Keratinocyte (primary cell): ENCODE measurements at places on chromosomes 2 and 18.

DNA sequence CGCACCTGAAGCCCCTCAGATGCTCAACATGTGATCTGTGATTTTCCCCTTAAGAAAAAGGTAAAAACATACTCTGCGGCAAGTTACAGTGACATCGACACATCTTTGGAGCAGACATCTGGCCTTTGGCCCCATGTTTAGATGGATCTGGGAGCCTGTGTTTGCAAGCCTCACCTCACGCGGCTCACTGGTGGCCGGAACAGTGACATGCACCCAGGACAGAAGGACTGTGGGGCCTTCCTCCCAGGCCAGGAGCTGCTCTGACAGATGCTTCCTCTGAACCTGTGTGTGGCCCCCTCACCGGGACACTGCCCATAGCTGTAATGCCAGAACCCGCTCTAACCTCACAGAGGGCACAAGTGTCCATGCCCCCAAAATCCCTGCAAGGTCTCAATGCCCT is 13.1 kb downstream of the PASK start:
- no peak for DNase-seq
- no peak overlapping the region for H3K27ac ChIP-seq
- no peaks in the 10 kb centered on the region for H3K4me1 ChIP-seq
- H3K36me3 ChIP-seq = peaks cover 2% of the 10 kb centered on the region
- H3K4me3 ChIP-seq = no peak overlapping the region

- no peaks in the 10 kb centered on the region for H3K4me1 ChIP-seq
- H3K4me3 ChIP-seq = no peak overlapping the region
- DNase-seq = no peak
- no peaks in the 10 kb centered on the region for H3K36me3 ChIP-seq
- no peaks in the 10 kb centered on the region for H3K27me3 ChIP-seq
Measured at GRCh38 chr2:161112908-161113307, 47.3 kb upstream of the TANK start.

GRCh38 chr18:46720521-46720920 is 36.3 kb downstream of the ST8SIA5 start:
- H3K36me3 ChIP-seq = no peaks in the 10 kb centered on the region
- DNase-seq = no peak
- H3K4me3 ChIP-seq = no peak overlapping the region
- H3K4me1 ChIP-seq = no peaks in the 10 kb centered on the region

GRCh38 chr18:58646334-58646862 is 17.5 kb upstream of the ALPK2 start:
- peaks cover 5% of the 10 kb centered on the region for H3K4me1 ChIP-seq
- no peaks in the 10 kb centered on the region for H3K27me3 ChIP-seq
- H3K36me3 ChIP-seq = no peaks in the 10 kb centered on the region

DNA sequence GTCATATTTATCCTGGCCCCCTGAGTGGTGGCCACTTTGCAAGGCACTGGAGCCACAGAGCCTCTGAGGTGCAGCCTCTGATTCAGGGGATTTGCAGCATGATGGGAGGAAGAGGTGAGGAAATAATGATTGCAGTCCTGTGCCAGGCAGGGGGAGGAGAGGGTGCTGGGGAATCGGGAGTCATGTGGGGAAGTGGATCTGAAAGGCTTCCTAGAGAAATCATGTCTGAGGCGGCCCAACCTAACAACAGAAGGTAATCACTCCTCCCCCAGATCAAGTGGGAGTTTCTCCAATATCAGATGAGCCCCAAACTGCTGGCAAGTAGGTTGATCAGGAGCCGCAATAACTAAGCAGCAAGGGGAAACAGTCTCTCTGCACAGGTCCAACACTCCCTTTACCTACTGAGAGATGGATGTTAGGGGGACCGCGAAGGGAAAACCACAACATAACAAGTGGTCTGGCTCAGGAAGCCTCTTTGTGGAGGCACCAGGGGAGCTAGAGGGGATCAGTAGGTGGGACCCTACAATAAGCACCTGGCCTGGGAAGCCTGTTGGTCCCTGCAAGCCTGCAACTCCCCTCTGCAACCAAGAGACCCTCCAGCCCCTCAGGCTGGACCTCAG is 71.8 kb upstream of the NPAS2 start:
- no peaks in the 10 kb centered on the region for H3K27me3 ChIP-seq
- H3K4me1 ChIP-seq = peaks cover 25% of the 10 kb centered on the region
- H3K36me3 ChIP-seq = no peaks in the 10 kb centered on the region

GRCh38 chr2:144201868-144202468 is 318.0 kb downstream of the ZEB2 start:
- H3K36me3 ChIP-seq = no peaks in the 10 kb centered on the region
- no peaks in the 10 kb centered on the region for H3K27me3 ChIP-seq
- no peaks in the 10 kb centered on the region for H3K4me1 ChIP-seq
- H3K4me3 ChIP-seq = no peak overlapping the region

- H3K27ac ChIP-seq = no peak overlapping the region
- H3K36me3 ChIP-seq = no peaks in the 10 kb centered on the region
Measured at GRCh38 chr2:198394208-198394607, 589.8 kb downstream of the PLCL1 start.
